Smooth muscle cell of the pulmonary artery (primary cell): ENCODE measurements at places on chromosomes 7 and 10. TPM values are rescaled to one million over a fixed set of nuclear protein-coding genes. Genes with fewer than 3 reads are reported as not detected.

PPP1R3A gene
- not detected in 2 replicates for total RNA-seq

FRMPD2 gene
- 0.20 TPM in 1 of 2 replicates, not detected in the other for total RNA-seq

CFTR gene
- not detected in 2 replicates for total RNA-seq

ATG9B gene
- total RNA-seq, result 0.98 and 1.2 TPM in 2 replicates

PLEKHA1 gene
- total RNA-seq, result 27.9 and 29.8 TPM in 2 replicates

PIP gene
- total RNA-seq, result not detected in 2 replicates

RASA4B gene
- total RNA-seq, result 7.7 and 10.0 TPM in 2 replicates

ARHGAP22 gene
- 85.4 and 107 TPM in 2 replicates for total RNA-seq

ADCK2 gene
- 24.4 and 25.5 TPM in 2 replicates for total RNA-seq

SAMD8 gene
- total RNA-seq, result 41.6 and 44.6 TPM in 2 replicates

SLC25A40 gene
- total RNA-seq, result 6.0 and 6.1 TPM in 2 replicates

MMD2 gene
- not detected in 2 replicates for total RNA-seq

ZNF804B gene
- not detected in 2 replicates for total RNA-seq

ABCB4 gene
- total RNA-seq, result 0.99 and 1.1 TPM in 2 replicates

INHBA gene
- 67.4 and 92.3 TPM in 2 replicates for total RNA-seq

OIT3 gene
- total RNA-seq, result under 0.01 and 0.03 TPM in 2 replicates

SNX10 gene
- total RNA-seq, result 0.07 TPM in 1 of 2 replicates, not detected in the other

SHH gene
- total RNA-seq, result not detected in 2 replicates

CACUL1 gene
- total RNA-seq, result 30.0 and 30.4 TPM in 2 replicates

RBP3 gene
- not detected in 2 replicates for total RNA-seq

CCNJ gene
- total RNA-seq, result 4.5 and 7.9 TPM in 2 replicates

MOGAT3 gene
- not detected in 2 replicates for total RNA-seq

LIPN gene
- total RNA-seq, result not detected in 2 replicates

FMC1 gene
- 3.6 and 4.8 TPM in 2 replicates for total RNA-seq
